ENCODE measurements at places on chromosomes 3 and 15.

GRCh38 chr15:89631902-89632264 is 23.4 kb downstream of the KIF7 start:
- DNase-seq, result peak; percentile 33

DNA sequence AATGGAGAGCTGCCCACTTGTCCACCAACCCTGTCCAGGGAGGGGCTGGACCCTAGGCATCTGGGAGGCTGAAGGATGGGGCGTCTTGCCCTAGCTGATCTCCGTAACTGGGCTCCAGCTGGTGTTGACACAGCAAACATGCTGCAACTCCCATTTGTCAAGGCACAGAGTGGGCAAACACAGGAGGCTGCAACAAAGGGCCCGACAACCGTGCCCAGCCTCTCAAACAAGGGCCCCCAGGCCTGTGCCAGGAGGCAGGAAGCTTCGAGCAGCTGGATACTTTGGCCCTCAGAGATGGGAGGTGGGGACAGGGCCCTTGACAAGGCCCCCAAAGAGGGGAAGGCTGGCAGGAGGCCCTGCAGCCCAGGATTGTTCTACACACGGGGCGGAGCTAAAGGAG is 64.2 kb upstream of the TMEM115 start:
- no peak for DNase-seq

DNA sequence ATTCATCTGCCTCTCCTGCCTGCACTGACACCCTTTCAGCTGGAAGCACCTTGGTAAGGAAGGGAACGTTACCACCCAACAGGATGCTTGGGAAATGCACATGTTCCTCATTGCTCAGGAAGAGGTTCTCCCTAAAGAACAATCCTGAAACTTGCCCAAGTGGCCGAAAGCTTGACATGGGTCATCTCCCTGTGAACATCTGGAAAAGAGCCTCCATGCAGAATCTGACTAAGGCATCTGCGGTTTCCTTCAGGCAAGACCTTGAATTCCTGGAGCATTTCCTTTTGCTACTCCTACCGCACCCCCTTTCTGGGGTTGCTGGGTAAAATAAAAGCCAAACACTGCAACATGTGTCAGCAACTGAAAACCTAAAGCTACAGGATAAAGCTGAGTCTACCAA is 68.7 kb upstream of the SNRK start:
- DNase-seq, result no peak

DNA sequence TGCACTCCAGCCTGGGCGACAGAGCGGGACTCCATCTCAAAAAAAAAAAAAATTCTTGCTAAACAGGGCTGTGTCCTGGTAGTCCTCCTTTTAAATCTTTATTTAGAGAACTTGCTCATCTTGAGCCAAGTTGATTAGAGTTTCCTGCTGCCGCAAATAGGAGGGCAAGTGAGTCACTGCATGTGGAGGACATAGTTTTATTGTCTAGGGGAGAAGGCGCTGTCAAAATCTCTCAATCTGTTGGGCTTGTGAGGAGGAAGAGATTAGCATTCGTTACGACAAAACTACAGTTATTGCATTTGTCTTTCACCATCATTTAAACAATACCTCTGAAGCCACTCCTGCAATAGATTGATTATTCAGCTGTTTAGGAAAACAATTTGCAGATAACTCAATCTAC is 11.5 kb downstream of the MUC4 start:
- peak; percentile 28 for DNase-seq

DNA sequence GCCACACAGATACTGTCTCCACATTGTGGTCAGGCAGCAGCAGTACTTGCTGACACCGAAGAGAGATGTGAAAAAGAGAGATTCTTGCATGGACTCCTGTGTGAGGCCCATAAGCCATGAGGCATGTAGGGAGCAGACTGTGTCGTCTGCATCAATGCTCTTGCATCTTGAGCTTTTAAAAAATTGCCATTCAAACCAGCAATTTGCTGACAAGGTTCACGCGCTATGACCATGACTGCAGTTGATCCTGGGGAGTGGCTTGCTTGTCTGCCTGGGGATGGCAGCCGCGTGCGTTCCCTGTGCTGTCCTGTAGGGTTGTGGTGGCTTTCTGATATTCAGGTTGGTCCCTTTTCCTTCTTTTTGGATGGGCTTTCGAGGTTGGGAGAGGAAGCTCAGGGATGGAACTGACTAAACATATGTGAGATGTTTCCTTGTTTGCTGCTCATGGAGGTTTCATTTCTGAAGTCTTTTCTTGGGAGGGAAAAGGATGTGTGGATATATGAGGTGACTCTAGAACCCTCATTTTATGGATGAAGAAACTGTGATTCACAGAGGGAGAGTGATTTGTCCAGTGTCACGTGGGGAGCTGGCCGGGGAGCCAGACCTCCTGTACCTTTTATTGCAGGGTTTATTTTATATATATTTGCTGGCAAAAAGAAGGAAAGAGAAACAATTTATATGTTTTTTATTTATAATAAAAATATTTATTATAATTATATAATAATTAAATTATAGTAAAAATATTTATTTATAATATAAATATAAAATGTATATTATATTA is 48.6 kb downstream of the LPP start:
- peak; percentile 84 for DNase-seq

DNA sequence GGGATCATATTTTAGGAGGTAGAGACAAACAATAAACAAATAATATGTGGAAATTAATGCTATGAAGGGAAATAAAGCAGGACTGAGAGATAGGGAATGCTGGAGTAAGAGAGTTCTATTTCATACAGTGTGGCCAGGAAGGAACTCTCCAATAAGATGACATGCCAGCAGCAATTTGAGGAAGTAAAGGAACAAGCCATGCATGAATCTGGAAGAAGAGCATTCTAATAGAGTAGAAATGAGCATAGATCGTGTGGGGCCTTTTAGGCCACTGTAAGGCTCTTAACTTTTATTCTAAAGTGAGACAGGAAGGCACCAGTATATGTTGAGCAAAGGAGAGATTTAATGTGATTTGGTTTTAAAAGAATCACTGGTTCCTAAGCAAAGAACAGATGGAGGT is 126.3 kb downstream of the DMXL2 start:
- DNase-seq, result no peak

GRCh38 chr3:161310649-161311423 is 60.5 kb downstream of the SPTSSB start:
- no peak for DNase-seq

DNA sequence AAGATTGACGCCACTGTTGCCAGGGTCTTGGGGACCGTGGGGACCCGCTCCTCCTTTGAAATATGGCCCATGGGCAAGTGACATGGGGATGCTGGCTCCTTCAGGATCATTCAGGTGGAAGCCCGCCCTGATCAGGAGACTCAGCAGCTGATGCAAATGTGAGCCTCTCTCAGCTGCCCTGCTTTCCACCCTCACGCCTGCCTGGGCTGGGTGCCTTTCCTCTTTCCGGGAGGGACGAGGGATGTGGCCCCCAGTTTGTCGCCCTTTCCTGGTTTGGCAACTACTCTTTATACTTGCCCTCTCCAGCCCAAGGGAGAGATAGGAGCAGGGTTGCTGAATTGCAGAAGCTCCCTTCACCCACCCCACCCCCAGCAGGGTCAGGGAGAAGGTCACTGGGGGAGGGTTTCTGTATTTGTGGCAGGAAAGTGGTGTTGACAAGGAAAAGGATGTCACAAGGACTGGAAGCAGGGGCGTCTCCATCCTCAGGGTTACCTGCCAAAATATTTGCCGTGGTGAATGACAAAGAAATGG is 21.8 kb downstream of the DNASE1L3 start:
- no peak for DNase-seq

DNA sequence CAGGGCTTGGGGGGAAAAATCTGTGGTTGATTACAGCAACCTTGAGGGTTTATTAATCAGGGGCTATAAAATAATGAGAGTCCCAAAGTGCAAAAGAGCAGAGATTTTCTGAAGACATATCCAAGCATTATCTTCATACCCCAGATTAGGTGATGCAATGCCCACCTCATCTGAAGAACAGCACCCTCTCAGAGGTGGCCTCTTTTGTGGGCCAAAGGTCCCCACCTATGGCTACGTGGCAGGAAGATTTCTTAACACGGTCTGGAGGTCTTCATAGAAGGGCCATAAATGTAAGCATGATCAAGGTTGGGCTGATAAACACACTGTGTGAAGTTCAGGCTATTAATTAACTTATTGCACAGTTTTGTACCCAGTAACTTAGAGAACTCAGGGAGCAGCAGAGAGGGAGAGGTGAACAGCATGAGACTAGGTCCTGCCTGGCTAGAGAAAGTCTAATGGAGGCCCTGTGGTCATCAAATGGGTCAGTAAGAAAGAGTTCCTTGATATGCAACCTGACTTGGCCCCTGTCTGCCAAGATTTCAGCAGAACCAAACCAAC is 29.6 kb upstream of the RBP2 start:
- no peak for DNase-seq

GRCh38 chr15:29270169-29270955 is 740 bp upstream of the NSMCE3 start:
- no peak for DNase-seq

DNA sequence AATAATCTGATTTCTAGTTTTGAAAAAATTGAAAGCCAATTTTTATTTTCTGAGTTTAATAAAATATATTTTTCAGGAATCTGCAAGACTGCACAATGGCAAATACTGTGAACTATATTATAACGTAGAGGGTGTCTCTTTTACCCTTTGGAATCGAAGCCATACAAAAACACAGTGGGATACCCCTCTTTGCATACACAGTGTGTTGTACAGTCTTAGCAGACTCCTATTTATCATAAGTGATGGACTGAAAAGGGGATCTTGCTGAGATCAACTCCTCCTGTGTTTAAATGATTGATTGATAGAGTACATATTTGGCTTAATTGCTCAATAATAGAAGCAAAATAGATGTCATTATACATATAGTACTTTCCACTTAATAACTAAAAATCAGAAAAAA is 981.2 kb downstream of the NSUN3 start:
- no peak for DNase-seq

- DNase-seq, result no peak
These were observed 29.5 kb downstream of the DNAH1 start for GRCh38 chr3:52345521-52346109.

GRCh38 chr3:16186086-16186485 is 11.6 kb downstream of the GALNT15 start:
- DNase-seq, result no peak

- DNase-seq, result no peak
These were observed 215.9 kb downstream of the MEX3B start for GRCh38 chr15:81829918-81830317.

- DNase-seq, result peak; percentile 59
These were observed 171.1 kb downstream of the KCNAB1 start for GRCh38 chr3:156291272-156292123.

DNA sequence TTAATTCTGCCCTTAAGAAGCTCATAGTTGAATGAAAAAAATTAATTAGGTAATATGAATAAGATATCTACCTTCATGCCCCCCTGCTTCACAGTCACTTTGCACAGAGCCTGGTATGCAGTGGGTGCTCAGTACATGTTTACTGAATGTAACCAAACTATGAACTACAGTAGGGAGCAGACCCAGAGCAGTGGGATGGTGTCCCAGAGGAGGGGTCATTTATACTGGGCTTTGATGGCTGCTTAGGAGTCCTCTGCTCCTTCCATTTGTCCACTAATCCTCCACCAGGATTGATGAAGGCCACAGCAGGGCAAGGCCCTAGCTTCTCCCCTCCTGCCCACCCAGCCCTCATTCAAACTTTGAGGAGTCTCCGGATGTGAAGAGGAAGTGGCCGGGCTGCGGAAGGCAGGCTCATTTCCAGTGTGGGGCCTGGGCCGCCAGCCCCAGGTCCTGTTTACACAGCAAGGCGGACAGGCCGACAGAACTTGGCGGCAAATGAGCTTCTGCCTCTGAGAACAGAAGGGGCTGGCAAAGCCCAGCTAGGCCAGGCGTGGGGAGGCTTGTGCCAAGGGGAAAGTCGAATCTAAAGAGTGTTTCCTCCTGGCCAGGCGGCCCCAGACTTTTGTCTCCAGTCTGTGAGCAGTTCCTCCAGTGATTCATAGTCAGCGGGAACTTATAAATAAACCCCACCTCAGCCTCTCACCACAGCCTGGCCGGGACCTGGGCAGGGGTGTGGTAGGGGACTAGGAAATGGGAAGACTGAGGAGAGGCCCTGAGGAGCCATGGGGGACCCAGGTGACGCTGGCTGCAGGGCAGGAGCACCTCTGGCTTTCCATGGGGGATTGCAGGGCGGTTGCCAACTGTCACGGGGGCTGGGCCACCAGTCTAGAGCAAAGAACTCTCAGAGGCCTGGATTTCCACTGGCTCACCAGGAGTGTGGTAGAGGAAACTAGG is 51.6 kb upstream of the LCTL start:
- peak; percentile 64 for DNase-seq

GRCh38 chr15:26421065-26421464 is 351.8 kb downstream of the GABRB3 start:
- no peak for DNase-seq

- DNase-seq, result peak; percentile 66
These were observed 69.9 kb upstream of the GATM start for GRCh38 chr15:45448066-45448915.

- no peak for DNase-seq
These were observed 50.5 kb downstream of the BHLHE40 start for GRCh38 chr3:5029715-5030114.

DNA sequence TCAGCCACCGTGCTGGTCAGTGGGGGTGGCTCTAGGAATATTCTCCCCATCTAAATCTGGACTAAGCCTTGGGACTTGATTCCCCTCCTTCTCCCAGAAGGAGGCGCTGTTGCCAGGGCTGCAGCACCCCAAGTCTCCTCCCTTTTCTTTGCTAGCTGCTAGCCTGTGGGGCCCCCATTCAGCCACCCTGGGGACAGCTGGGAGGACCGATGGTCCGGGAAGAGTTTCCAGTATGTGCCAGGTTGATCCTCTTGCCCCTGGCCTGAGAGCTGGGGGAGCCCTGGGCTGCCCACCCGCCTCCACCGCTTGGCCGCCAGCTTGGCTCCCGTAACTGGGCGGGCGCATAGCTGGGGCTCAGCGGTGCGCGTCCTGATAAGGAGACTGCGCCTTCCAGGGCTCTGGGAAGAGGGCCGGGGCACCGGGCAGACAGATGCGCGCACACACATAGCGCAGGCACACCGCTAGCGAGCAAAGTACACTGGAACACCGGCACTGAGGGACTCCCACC is 4.2 kb downstream of the SMAD6 start:
- no peak for DNase-seq

DNA sequence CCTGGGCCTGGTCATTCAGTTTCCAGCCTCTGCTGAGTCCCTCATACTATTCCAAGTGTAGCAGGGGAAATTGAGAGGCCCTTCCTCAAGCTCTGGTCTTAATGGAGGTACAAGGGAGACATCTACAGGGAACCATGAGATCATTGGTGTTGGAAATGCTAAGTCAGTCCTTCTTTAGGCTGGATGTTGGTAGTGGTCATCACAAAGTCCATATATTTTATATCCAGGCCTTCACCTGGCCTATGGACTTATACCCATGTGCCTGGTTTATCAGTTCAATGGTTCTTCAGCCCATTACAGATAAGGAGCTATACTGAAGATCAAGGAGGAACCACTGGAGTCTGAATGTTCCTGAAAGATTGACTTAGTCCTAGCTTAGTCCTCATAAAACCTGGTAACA is 135.0 kb downstream of the STAG1 start:
- DNase-seq, result no peak

- no peak for DNase-seq
These were observed 37.5 kb downstream of the SGO1 start for GRCh38 chr3:20148466-20148865.
